Left kidney (tissue), 8 donors: ENCODE measurements at places on chromosomes 4 and X. TPM values are rescaled to one million over a fixed set of nuclear protein-coding genes. Genes with fewer than 3 reads are reported as not detected.

Gene POU4F2
- polyA plus RNA-seq: not detected

- DNase-seq: no peak
Observed at GRCh38 chrX:115559672-115560071, 1.3 kb upstream of the PLS3 start.

Gene SRPX
- 15.0 TPM for polyA plus RNA-seq

Gene POU3F4
- 7.8 TPM for polyA plus RNA-seq

- no peak for DNase-seq
Observed at GRCh38 chr4:159051245-159052071, 51.4 kb upstream of the RAPGEF2 start.

Gene STPG2
- polyA plus RNA-seq: 0.58 TPM

Gene DRD5
- polyA plus RNA-seq: 0.83 TPM

GRCh38 chrX:153875391-153876111 is 10.4 kb downstream of the L1CAM start:
- no peak for DNase-seq

- no peak for DNase-seq
Observed at GRCh38 chr4:55926610-55927009, 22.1 kb upstream of the CEP135 start.

Gene MAP3K15
- polyA plus RNA-seq: 4.6 TPM

DNA sequence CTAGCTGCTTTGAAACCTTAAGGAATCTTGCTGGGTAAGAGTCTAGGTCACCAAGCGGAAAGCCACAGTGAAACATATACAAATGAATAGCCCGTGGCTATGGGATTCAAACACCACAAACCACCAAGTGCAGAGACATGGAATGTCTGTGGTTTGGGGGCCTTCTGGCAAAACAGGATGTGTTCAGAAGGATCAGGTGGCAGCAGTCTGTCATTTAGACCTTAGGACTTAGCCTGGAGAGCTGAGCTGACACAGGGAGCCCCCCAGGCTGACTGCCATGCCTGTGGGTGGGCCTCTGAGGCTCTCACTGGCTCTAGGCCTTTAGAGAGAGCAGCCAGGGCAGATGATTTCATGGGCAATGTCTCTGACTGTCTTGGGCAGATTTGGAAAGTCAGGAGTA is 225.6 kb downstream of the FBXW7 start:
- DNase-seq: no peak

DNA sequence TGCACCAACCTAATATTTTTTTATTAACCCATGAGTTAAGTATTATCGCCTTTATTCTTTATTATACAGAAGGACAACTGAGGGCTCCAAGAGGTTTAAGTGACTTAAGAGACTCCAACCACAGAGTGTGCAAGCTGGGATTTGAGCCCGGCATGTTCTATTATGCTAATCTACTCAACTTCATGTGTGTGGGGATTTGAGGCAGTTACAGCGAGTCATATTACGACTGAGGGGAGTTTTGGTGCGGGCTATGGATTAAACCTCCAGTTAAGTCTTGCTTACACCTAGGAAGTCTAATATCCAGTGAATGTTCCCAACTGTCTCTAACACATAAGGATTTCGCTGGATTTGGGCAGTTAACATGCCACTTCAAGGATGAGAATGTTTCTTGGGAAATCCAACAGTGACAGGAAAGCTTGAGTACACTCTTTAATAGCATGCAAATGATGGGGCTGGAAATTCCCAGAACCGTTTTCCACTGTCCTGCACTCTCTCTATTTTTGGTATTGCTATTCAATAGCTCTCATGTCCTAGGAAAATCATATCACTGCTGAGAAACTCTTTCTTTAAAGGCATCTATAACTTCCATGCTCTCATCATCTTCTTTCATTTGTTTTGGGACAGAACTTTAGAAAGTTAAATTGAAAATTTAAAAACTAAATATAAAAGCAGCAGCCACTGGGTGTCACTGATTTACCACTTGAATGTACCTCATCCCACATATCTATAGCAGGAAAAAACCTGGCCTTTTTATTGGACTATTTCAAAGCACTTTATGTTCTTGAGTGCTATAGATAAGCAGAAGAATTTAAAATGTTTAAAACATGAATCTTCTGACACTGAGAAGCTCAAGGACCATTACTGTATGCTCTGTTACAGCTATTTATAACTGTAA is 165.1 kb upstream of the TTC29 start:
- no peak for DNase-seq

- DNase-seq: no peak
Observed at GRCh38 chr4:46946919-46947536, 38.0 kb upstream of the COX7B2 start.

DNA sequence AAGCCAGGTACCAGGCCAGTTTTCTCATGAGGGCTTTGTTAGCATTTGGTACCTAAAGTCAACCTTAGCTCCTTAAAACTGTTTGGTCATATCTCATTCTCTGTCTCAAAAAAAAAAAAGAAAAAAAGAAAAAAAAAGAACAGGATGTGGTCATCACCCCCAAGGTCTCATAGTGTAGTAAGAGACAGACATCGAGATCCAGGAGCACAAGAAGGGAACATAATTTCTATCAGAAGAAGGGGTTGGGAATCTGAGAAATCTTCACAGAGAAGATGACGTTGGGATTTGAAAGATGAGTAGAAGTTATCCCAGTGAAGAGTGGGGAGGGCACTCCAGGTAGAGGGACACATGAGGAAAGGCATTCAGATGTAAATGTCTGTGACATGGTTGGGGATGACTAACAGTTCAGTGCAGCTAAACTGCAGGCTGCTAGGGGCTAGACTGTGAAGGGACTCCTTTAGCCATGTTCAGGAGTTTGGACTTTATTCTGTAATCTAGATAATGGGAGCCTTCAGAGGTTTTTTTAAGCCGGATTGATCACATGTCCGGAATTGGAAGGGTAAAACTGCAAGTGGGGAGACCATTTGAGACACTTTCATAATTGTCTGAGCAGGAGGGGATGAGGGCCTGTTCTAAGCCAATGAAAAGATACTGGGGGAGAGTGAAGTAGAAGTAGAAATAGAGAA is 26.9 kb upstream of the GJB1 start:
- DNase-seq: no peak

Gene ERVMER34-1
- polyA plus RNA-seq: 4.1 TPM

Gene GAGE12G
- not detected for polyA plus RNA-seq

Gene DNAJB14
- 44.4 TPM for polyA plus RNA-seq

- DNase-seq: no peak
Observed at GRCh38 chrX:39816871-39817731, 280.7 kb downstream of the BCOR start.

Gene IGSF1
- 23.0 TPM for polyA plus RNA-seq

GRCh38 chr4:174505892-174506291 is 16.4 kb downstream of the HPGD start:
- DNase-seq: no peak

- peak; percentile 4 for DNase-seq
Observed at GRCh38 chr4:164613792-164614191, 140.1 kb upstream of the SMIM31 start.

- no peak for DNase-seq
Observed at GRCh38 chrX:47697181-47697580, 38.2 kb upstream of the UXT start.

GRCh38 chr4:6204098-6204497 is 3.7 kb upstream of the JAKMIP1 start:
- DNase-seq: no peak

Gene ETDA
- not detected for polyA plus RNA-seq

DNA sequence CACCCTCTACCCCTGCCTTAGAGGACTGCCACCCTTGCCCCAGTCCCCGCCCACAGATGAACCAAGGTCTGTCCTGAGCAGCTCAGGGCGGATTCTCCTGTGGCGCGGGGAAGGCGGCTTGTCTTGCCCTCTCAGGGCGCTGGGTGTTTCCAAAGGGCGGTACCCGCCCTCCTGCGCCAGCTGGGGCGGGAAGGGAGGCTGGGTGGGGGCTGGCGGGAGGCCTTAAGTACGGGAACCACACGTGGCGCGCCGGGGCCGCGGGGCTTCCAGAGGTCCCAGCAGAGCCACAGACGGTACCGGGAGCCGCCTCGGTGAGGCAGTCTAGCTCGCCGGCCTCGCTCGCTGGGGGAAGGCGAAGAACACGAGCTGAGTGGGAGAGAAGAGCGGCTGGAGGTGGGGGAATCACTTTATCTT is 361.1 kb downstream of the MID1IP1 start:
- DNase-seq: no peak

- no peak for DNase-seq
Observed at GRCh38 chr4:10164877-10165283, 48.3 kb upstream of the WDR1 start.

DNA sequence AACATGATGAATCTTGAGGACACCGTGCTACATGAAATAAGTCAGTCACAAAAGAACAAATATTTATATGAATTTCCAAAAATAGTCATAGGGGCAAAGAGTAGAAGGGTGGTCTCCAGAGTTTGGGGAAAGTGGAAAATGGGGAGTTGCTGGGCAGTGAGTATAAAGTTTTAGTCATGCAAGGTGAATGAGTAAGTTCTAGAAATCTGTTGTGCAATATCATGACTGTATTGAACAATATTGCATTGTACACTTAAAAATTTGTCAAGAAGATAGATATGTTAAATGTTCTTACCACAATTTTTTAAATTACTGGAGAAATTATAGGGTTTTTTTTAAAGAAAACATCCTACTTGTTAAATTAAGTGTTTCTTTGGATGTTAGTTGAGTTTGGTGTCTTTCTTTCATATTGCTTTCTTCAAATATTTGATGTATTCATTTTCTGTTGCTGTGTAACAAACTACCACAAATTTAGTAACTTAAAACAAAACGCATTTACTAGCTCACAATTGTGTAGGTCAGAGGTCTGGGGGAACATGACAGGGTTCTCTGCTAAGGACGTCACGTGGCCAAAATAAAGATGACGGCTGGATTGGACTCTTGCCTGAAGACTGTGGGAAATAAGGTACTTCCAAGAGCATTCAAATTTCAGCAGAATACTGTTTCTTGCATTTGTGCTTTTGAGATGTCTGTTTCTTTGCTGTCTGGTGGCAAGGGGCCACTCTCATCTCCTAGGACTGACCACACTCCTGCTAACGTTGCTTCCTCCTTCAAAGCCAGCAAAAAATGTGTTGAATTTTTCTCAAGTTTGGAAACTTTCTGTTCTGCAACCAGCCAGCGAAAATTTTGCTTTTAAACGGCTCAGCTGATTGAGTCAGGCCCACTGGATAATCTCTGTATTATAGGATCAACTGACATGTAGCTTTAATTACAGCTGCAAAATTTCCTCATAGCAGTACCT is 76.7 kb downstream of the CPEB2 start:
- no peak for DNase-seq

Gene F8A3
- polyA plus RNA-seq: not detected

DNA sequence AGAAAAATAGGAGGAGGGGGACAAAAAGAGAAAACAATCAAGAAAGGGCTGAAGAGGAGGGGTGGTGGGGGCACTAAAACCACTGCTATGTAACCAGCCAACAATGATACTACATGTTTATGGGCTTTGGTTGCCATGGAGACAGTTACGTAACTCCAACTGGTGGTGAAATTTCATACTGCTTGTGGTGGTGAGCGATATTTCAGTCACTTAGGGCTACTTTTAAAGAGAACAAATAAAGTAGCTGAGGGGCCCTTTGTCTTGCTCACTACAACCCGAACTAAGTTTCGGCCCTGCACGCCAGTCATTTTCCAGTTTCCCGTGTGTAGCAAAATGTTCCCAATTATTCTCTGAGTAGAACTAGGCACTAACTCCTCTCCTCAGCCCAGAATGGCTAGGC is 275.2 kb upstream of the EDA2R start:
- peak; percentile 67 for DNase-seq

DNA sequence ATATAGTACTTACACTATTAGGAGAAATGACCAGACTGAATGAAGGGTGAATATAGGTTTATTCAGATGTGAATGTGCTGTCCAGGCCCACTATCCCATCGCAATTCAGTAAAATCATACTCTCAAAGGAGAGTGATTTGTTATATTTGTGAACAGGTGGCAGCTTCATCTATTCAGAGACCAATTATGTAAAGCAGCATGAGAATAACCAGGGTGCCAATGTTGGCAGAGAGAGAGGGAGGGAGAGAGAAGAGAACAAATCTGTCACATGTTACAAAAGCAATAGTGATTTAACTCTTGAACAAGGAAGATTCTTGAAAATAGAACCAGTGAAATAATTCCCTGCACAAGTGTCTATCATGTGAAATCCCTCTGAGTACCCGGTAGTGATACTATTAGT is 38.9 kb upstream of the TLL1 start:
- no peak for DNase-seq
